ENCODE measurements at places on chromosomes 4 and X.

- peak; percentile 18 for DNase-seq
Measured at GRCh38 chr4:76563454-76564122, 128.6 kb downstream of the SHROOM3 start.

- no peak for DNase-seq
Measured at GRCh38 chr4:144362366-144362765, 221.8 kb upstream of the GYPA start.

GRCh38 chrX:135434258-135435138, 12.8 kb downstream of the SMIM10L2A start:
- DNase-seq, result no peak

- no peak for DNase-seq
Measured at GRCh38 chr4:76200771-76201231, 12.8 kb downstream of the SCARB2 start.

DNA sequence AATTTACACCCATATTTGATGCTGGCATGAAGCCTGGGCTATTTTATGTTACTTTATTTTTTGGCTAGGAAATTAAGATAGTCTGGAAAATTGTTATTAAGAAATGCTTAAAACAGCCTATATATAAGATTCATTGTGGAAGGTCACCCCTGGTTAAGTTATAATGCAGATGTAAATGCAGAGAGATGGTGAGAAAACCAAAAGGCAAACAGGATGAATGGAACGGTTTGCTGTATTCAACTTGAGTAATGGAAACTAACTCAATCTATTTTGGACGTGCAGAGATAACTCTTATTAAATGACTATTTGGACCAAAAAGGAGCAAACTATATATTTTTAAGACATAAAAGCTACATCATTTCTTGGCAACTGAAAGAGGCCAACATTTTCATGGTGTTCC, 446.3 kb upstream of the FRG1 start:
- DNase-seq, result no peak

DNA sequence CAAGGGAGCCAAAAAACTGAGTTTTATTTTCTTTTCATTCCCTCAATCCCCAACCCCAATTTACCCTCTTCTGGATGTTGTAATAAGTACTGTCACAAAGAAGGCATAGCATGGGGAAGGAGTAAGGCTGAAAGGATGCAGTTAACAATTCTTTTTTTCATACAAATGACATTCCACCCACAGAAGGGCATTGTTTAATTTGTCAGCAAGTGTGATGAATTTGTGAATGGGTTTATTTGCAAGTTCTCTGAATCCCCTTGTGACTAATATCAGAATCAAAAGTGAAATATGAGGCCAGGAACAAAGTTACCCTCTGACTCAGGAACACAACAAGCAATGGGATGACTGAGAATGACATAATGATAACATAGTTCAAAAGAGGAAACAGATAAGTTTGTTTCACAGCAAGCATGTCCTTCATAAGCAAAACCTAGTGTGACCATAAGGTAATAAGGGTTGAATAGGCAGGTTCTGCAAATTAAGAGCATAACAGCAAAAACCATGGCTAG, 2.1 kb downstream of the GEMIN8 start:
- DNase-seq, result peak; percentile 85

DNA sequence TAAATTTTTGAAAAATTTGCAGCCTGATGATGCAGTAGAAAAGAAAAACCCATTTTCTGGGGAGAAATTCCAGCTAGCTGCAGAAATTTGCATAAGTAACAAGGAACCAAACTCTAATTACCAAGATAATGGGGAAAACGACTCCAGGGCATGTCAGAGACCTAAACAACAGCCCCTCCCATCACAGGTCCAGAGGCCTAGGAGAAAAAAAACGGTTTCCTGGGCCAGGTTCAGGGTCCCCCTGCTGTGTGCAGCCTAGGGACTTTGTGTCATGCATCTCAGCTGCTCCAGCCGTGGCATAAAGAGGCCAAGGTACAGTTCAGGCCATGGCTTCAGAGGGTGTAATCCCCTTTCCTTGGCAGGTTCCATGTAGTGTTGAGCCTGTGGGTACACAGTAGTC, 733.7 kb upstream of the CT83 start:
- DNase-seq, result no peak

DNA sequence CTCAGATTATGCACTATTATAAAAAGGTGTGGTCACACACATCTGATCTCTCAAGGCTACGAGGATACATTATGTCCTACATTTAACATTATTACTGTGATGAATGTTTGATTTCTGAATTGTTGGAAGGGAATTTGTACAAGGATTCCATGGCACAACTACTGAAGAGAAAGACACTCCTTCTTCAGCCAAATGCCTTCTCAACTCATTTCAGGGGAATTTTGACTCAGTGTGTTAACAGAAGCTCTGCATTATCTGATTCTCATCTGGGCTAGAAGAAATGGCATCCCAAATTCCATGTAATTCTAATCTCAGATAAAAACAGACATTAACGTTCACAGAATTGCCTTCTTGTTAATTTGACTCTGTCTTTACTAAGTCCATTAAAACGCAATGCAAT, 477.7 kb downstream of the PDGFC start:
- no peak for DNase-seq

DNA sequence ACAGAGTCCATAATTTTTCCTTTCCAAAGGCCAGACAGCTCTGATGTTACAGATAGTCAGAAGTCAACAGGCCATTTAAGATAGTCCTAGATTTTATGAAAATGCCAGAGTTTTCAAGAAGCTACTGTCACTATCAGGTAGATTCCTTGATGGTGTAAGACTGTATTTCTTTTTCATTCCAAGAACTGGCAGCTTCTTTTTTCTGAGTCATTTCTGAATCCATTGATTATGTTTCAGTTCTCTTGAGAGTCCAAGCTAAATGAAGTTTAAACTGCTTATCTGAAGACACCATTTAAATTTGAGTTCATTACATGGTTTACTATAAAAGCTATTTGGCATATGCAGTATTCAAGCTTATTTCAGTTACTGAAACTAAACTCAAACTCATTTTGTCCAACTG, 44.6 kb downstream of the RASSF6 start:
- DNase-seq, result no peak

DNA sequence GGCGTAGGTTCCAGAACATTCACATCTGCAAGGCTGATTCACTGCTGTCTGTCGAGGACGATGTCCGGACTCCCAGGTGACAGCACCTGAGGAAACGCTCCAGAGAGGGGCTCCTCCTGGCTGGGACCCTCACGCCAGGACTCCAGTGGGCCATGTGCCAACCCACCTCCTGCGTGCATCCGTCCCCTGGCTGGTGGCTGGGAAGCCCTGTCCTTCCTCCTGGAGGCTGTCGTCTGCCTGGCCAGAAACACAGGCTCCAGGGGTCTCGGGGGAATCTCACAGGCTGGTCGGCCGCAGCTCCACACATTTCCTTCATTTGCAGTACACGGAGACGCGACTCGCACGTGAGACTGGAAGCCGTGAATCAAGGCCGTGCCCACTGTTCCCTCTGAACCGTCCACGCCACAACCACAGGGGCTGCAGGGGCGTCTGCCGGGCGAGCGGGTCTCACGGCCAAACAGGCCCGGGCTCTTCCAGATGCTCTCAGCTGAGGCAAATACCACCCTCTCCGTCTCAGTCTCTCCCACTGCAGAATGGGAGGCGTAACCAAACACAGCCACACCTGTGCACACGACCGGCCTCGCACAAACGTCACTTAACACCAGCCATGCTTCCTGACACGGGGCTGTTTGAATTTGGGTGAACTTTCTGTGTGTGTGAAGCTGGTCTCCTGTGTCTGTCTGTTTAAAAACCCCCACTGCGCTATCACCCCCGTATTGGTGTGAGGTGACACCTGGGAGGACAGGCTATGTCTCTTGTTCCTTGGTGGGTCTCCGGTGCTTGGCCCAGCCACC, 38.7 kb upstream of the MXD4 start:
- DNase-seq, result no peak

DNA sequence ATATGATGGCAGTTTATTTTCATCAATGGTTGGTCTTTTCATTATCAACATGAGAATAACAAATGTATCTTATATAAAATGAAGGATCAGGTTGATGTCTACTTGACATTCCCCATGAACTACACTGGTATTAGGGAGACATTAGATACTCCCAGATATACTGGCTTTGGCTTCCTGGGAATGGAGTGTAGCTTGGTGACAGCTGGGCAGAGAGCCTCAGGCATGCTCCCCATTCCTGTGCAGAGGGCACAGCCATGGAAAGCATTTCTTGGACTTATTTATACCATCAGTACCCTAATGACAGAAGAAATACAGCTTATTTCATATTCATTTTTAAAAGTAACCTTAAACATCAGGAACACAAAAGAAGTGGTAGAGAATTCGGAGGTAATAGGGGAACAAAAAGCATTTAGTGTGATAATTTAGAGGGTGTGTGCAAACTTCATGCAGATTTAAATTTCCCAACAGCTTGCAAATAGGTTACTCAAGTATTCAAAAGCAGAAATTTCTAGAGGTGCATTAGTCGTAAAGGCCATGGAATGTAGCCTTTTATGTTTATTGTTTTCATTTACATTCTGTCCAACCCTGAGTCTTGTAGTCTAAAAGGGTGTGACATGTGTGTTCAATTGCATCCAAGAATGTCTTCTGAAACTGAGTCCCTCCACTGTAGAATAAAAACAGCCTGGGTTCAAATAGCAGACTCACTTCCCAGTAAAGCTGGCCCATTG, 573.8 kb downstream of the KCNIP4 start:
- DNase-seq, result no peak

GRCh38 chr4:3332498-3332897, 39.7 kb downstream of the RGS12 start:
- DNase-seq, result no peak

DNA sequence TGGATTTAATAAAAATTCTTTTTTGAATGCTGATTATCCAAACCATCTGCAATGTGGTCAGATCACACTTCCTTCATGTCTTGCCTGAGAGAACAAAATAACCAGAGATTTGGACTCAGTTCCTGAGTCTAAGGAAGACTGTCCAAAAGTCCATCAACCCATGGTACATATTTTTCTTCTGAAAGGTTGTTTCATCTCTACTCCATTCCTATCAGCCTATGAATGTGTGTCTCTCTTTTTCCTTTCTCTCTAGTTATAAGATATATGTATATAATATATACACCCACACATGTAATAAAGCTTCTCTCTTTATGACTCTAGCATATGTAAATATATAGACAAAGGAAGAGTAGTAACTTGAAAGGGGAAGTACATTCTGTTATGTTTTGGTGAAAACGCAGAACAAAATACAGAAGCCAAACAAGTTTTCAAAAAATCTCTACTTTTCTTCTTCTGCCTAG, 226.9 kb downstream of the ARHGAP24 start:
- no peak for DNase-seq

- peak; percentile 13 for DNase-seq
Measured at GRCh38 chrX:55908661-55909212, 191.2 kb downstream of the RRAGB start.

GRCh38 chr4:71533121-71533520, 194.3 kb downstream of the SLC4A4 start:
- no peak for DNase-seq

DNA sequence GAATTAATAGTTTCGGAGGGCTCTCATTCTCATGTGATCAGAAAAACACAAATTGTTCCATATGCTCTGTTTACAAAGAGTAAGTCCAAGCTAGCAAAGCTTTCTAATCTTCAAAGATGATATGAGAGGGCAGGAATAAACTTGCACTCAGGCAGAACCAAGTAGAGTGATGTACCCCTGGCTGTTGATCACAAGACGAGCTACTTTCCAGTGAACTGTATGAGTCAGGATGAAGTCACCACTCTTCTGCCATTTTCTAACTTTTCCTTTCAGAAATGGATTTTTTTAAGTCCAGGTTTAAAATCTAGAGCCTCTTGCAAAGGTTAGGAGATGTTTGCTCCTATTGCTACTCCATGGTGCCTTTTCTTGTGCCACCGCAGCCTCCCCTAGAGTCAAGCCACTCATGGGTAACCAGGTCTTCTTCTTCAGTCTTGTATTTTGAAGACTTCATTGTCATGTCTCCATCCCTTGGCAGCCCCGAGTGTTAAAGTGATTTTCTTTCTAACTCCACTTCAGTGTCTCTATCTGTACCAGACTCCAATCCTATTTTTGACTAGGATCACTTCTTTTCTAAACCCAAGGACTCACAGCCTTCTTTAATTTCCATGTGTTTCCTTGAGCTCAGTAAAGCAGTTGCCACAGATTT, 171.9 kb upstream of the GALNT7 start:
- DNase-seq, result no peak

DNA sequence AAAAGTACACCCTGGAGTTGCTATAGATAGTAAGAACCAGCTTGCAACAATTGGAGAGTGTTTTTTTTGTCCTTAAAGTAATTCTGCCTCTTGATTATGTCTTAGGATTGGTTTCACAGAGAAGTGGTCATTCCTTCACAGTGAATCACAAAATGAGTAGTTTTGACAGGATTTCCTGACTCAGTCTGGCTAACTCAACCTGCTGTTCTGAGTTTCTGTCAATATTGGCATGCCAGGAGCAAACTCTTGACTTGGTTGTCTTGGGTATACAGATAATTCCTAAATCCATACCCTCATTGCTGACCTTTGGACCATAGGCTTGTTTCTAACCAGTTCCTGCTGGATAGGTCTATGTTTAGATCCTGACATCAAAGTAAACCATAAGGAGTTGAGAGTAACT, 9.4 kb downstream of the FHIP1A start:
- DNase-seq, result no peak

DNA sequence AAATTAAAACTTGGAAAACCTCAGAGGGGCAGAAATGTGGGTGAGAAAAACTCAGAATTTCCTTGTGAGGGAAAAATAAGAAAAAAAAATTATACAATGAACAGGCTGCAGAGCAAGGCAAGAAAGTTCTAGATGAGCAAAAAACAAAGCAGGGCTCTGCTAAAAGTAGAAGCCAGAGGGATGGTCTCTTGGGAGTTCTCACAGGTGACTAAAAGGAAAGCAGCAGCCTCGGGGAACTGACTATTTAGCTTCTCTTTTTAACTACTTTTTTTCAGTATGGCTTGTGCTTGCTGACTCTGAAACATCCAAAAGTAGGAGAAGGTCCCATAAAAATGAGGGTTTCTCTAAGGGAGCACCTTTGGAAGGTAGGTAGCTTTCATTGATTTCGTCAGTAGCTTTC, 36.4 kb downstream of the PCDH19 start:
- no peak for DNase-seq

DNA sequence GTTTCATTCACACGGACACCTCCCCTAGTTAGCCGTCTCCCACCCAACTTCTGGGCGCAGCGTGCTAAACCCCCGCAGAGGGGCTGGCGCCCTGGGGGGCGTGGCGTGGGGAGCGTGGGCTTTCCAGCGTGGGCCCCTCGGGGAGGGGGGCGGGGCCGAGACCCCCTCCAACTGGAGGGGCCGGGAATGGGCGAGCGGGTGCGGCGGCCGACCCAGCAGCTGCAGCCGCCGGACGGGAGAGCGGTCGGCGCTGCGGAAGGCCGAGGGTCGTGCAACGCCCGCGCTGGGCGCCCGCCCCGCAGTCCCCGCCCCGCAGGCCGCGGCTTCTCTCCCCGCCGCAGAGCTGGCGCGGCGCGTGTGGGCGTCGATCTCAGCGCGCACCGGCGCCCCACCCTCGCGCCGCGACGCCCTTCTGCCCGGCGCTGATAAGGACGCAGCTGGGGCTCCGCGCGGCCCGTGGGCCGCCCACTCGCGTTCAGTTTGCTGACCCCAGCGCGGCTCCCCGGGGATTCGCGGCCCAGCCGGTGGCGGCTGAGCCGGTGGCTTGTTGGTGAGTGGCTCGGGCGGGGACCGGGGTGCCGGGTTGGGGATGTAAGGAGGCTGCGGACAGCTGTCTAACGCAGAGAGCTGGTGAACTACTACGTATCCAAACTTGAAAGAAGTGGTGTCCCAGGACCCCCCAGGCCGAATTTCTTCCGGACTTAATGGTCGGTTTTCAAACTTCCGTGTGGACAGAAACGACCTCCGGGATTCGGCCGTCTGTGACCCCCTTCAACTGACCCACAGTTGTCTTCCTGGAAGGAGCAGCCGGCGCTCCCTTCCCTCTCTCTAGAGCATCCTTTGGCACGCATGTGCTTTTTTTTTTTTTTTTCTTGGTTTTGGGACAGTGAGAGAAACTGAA, 1.5 kb downstream of the FHDC1 start:
- DNase-seq, result no peak

Data from activated CD4-positive, alpha-beta T cell treated with anti-CD3 and anti-CD28 coated beads, Interleukin-2, amount 50 U/mL, for 16 hours (primary cell).